ENCODE measurements at places on chromosomes 1 and 21.

DNA sequence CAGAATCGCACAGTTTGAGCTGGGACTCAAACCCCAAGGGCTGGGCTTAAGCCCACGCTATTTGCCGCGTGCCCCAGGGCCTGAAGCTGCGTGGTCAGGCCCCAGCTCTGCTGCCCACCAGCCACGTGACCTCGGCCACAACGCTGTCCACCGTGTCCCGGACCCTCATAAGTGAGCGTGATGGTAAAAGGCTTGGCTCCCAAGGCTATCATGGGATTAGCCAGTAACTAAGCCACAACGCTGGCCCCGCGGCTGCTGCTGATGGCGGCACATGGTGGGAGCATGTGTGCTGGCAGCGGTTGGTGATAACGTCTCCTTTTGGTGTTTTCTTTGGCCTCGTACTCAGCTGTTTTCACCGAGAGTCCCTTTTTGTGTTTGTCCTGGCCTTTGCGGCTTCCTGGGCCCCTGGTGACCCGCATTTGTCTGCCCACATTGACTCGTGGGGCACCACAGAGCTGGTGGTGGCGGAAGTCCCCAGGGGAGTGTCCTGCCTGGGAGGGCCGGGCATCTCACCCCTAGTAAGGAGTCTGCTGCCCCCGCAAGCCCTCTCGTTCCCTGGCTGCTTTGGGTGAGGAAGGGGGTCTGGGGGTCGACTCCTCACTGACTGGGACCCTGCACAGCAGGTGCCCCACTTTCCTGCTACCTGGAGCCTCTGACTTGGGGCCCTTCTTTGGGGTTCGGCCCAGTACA lies 29.3 kb downstream of the PRKCZ start:
- DNase-seq: no peak

DNA sequence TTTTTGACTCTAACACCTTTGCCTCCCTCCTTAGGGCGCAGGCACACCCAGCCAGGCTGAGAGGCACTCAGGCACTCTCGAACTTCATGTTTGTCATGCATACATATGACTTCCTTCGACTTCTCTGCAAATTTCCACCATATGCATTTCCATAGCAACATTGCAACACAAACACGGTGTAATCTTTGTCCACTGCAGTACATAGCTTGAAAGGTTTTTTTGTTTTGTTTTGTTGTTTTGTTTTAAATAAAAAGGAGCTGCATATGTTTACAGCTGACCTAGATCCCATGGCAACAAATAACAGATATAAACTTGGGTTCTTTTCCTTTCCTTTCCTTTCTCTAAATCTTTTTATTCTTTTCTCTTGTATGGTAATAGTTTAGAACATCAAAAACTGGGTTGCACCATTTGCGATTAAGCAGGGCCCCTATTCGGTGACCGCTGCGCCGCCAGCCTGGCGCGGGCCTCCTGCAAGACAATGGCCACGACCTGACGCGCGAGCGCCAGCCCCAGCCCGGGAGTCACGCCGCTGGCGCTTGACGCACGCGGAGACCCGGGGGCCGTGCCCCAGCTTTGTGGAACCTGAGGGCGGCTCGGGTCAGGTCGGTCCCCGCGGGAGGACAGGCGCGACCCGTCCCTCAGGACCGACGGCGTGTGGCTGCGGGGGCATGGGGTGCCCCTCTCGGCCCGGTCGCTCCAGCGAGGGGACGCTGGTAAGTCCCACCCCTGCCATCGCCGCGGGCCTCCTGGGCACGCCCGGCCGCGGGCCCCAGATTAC lies 35.2 kb downstream of the CCN1 start:
- no peak for DNase-seq

GRCh38 chr1:246597971-246598370 lies 31.7 kb downstream of the CNST start:
- no peak for DNase-seq

DNA sequence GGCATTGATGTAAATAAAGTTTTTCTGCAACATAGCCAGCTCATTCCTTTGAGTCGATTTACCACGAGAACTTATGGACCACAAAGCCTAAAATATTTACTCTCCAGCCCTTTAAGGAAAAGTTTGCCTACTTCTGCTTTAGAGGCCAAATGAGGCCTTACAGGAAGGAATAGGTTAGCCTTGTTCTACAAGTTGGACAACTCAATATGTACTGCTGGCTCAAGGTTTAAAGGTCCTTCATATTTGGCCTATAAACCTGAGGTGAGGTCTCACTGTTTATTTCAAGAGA lies 144.5 kb upstream of the DNAH14 start:
- DNase-seq: no peak

DNA sequence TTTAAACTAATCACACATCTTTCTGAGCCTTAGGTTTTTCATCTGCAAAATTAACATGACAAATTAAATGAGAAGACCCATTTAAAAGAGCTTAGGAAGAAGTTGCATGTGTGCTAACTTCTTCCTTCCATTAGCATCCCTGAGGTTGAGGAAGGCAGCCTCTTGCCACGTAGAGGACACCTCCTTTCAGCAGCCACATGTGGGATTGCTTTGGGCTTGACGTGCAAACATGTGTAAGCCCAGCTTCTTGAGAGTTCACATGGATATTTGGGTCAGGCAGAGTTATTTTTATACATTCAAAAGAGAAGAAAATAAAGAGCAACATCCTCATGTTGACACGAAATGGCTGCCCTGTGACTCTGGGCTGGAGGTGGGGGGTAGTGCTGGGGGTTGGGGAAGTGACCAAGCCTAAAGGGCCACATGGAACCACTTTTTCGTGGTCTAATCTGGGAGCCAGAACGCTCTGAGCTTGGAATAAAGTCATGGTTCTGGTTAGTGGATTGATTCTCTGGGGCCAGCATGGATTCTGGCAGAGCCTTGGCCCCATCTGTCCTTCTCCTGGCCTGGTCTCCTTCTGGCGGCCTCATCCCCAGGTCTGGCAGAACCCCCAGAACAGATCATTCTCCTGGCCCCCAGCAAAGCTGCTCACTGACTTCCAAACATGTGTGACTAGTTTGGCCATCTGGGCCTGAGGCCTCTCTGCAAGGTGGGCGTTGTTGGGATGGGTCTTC lies 137.1 kb upstream of the USP24 start:
- no peak for DNase-seq

DNA sequence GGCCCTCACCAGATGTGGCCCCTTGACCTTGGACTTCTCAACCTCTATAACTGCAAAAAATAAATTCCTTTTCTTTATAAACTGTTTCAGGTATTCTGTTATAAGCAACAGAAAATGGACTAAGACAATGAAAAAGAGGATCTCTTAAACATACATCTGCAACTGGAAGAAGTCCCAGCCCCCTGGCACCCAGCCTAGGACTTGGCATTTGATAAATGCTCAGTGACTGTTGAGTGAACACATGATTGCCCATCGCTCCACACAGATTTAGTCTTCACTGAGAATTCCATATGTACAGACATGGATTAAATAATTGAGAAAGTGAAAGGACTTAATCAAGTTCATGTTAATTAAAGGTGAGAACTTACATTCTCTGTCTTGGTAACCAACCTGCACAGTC lies 344.9 kb upstream of the RUNX1 start:
- no peak for DNase-seq

- DNase-seq: no peak
Observed at GRCh38 chr1:47513393-47513792, 75.5 kb downstream of the FOXD2 start.

GRCh38 chr1:114310695-114311271 lies 157.1 kb upstream of the SYT6 start:
- DNase-seq: no peak

DNA sequence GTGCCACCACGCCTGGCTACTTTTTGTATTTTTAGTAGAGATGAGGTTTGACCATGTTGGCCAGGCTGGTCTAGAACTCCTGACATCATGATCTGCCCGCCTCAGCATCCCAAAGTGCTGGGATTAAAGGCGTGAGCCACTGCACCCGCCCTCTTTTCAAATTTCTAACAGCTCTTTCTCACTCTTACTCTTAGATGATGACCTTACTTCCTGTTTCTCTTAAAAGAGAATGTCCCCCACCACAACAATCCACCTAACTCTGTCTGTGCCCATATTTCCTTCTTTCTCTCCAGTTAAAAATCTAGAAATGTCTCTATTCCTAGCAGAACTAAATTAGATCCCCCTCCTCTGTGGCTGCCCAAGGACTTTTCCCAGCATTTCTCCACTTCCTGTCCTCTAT lies 46.6 kb upstream of the RGS2 start:
- DNase-seq: no peak

GRCh38 chr21:25953659-25954058 lies 216.9 kb downstream of the APP start:
- no peak for DNase-seq

DNA sequence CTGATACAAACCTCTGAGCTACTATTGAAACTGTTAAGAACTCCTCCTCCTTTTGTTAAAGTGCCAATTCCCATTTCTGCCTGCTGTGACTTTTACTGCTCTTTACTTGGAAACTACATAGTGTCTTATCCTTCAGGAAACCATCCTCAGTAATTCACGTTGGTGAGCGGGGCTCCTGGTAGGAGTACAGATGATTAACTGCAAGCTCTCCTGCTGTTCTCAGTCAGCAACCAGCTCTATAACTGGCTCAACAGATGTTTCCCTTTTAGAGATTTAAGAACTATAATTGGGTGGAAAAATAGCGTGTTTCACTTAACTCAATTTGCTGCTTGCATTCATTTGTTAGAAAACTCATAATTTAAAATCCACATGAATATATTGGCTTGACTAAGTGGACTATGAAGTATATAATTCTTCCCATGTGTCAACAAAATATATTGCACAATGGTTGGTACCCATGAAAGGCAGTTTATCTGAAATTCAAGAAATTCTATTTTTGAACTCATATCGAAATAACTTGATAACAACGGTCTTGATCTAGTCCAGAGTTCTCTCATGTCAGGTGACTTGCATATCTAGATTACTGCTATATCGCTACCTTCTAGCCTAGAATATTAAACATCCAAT lies 574.0 kb downstream of the KCNT2 start:
- DNase-seq: no peak

Measured in activated CD4-positive, CD25-positive, alpha-beta regulatory T cell treated with anti-CD3 and anti-CD28 coated beads, Interleukin-2, amount 50 U/mL, for 16 hours (primary cell).